ENCODE measurements at places on chromosomes 1 and 21. TPM values are rescaled to one million over a fixed set of nuclear protein-coding genes. Genes with fewer than 3 reads are reported as not detected.

DNA sequence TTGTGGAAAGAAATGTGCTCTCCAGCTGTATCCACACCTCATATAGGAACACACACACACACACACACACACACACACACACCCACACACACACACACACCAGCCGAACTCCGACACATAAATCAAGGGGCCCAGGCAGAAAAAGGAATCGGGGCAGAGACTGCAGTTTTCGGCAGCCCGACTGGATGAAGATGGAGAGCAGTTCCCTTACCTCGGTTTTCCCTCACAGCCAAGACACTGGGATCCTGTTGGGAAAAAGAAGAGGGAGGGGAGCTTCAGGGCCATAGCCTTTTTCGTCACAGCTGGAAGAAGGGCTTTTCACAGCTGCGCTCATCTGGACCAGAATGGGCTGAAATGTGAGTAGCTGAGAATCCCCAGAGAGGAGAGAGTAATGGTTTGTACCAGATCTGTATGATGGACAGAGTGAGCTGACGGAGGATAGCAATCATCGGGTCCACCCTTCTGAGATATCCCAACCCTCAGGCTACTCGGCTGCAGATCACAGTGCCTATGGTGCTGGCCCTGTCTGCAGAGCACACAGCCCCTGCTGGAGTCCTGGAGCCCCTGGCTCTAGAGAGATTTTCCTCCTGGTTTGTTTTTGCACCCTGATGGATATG is 37.7 kb downstream of the PIK3C2B start:
- no peak for DNase-seq

DNA sequence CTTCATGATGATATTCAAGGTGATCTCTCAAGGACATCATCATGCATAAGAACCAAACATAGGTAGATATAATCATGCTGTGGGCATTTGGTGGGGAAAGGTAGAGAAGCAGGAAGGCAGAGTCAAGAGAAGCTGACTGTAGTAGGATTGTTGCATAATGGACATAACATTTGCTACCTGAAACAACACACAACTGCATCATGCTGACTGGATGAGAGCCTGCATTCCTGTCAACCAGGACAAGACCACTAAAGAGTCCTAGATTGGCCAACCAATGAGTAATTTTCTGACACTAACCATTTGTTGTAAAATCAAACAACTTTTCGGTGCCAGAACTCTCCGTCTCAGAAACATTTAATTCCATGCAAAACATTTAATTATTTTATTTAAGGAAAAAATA is 377.2 kb downstream of the PLPP3 start:
- no peak for DNase-seq

DNA sequence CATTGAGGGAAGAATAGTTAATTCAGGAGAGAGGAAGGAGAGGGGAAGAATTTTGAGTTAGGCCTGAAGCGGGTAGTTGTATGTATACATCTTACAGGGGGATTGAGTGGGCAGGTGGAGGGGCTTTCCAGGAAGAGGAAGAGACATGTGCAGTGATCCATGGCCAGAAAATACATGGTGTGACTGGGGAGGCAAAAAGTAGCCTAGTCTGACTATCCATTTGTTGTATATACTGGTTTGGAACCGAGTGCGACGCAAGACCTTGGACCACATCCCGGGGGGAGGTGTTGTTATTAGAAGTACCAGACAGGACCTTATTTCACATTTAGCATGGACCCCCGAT is 158.3 kb downstream of the SDCCAG8 start:
- no peak for DNase-seq

DNA sequence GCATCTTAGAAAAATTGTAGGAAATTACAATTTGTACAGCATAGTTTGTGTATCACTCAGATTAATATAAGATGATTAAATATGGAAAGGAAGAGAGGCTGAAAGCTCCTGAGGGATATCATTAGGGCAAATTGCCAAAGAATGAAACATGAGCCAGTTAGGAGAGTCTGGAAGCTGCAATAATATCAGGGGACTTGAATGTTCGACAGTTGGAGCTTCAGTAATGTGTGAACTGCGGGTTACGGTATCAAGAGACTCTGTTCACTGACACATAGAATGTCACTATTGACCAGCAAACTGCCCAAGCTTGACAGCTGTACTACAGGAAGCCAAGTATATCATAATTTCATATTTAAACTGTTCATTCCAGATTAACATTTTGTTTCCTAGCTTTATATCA is 157.2 kb downstream of the DENND1B start:
- no peak for DNase-seq

DNA sequence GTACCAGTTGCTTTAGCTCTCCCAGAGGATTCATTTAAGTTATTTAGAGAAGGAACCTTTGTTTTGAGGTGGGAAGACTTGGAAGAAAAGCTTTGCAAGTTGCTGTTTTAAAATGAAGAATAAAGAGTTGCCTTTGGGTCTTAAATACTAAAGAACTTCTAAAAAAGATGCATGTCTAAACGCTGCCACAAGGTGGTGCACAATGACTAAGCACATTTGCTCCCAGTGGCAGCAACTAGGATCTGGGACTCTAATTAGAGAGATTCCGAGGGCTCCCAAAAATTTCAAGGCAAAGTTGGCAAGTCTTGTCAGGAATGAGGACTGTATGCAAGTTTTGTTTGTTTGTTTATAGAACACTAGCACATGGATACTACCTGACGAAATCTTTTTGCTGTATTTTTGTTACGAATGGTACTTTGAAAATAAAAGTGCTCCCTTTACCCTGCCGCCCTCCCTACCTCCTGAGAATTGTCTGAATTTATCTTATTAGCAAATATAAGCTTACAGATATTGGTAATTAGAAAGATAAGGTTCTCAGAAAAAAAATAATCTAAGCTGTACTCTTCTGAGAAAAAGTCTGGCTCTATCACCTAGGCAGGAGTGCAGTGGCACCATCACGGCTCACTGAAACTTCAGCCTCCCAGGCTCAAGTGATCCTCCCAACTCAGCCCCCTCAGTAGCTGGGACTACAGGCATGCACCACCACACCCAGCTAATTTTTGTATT is 121.8 kb downstream of the HFM1 start:
- DNase-seq: no peak

DNA sequence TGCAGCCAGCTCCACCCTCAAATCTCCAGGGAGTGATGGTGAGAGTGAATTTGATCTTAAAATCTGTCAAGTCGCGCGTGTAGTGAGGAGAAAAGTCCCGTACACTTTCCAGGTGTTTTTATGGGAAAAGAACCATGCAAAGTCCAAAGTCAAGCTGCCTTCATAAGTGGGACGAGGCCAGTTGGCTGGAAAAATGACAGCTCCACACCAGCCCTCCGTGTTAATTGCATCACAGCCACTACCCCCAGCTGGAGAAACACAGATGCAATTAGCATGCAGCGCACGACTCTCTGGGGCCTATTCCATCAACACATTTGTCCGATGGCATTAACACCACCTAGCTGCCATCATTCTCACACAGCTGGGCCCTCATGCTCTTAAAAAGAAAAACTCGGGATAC is 68.4 kb downstream of the KLHDC7A start:
- no peak for DNase-seq

DNA sequence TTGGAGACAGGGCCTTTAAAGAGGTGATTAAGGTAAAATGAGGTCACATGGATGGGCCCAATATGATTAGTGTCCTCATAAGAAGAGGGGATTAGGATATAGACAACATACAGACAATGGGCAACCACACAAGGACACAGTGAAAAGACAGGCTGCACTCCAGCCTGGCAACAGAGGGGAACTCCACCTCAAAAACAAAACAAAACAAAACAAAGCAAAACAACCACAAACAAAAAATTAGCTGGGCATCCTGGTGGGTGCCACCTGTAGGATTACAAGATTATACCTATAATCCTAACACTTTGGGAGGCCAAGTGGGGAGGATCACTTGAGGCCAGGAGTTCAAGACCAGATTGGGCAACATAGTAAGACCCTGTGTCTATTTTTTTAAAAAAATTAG is 4.8 kb upstream of the MDM4 start:
- no peak for DNase-seq

GRCh38 chr1:172647987-172648386 is 10.9 kb upstream of the FASLG start:
- DNase-seq: no peak

DNA sequence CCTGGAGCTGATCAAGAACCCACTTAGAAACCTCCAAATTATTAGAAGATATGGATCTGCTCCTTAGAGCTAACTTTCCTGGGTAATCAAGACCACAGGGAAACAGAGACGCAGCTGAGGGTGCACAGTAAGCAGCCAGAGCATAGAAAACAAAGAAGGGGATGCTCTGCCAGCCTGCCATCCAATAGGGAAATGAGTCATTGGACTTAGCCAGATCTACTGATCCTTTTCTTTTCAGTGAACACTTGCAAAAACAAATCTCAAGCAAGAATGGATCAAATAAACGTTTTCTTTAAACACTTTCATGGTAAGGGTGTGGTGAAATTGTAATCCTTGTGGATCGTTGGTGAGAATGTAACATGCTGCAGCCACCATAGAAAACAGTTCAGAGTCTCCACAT is 474.0 kb downstream of the LTN1 start:
- no peak for DNase-seq

- DNase-seq: peak; percentile 33
Observed at GRCh38 chr1:44025816-44026215, 5.4 kb downstream of the SLC6A9 start.

GRCh38 chr1:46489169-46489637 is 433 bp upstream of the DMBX1 start:
- DNase-seq: peak; percentile 60

DNA sequence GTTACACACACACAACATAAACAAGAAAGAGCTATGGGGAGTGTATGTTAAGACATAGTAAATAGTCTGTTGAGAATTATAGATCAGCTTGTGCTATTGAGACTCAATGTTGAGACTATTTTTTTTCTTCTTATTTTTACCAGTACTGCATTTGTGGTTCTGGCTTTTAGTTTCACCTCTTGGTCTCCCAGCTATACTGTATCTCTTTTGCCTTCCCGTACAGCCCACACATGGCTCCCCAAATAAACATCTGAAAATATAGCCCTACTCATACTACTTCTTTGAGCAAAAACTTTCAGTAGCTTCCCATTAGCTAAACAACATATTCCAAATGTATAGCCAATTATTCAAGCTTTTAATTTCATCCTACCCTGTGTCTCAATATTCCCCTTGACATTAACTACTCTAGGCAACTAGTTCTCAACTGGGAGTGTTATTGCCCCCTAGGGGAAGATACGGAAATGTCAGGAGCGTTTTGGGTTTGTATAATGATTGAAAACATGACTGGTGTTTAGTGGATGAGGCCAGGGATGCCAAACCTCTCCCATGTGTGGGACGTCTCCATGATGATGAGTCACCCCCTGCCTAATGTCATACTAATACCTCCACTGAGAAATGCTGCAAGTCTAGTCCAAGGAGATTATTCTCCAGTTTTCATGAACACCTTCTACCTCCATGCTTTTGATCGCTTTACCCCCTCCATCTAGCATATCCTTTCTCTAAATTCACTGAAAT is 6.8 kb downstream of the RPE65 start:
- no peak for DNase-seq

GRCh38 chr1:172906778-172907592 is 143.8 kb downstream of the TNFSF18 start:
- no peak for DNase-seq

- no peak for DNase-seq
Observed at GRCh38 chr1:210540288-210540687, 211.6 kb downstream of the HHAT start.

The SDC3 gene
- total RNA-seq: 28.5 TPM

The PTPRC gene
- total RNA-seq: 9.7 TPM

The CTSE gene
- total RNA-seq: not detected

The ICOSLG gene
- total RNA-seq: 4.9 TPM
